ENCODE measurements at places on chromosomes 3 and 15. TPM values are rescaled to one million over a fixed set of nuclear protein-coding genes. Genes with fewer than 3 reads are reported as not detected.

DNA sequence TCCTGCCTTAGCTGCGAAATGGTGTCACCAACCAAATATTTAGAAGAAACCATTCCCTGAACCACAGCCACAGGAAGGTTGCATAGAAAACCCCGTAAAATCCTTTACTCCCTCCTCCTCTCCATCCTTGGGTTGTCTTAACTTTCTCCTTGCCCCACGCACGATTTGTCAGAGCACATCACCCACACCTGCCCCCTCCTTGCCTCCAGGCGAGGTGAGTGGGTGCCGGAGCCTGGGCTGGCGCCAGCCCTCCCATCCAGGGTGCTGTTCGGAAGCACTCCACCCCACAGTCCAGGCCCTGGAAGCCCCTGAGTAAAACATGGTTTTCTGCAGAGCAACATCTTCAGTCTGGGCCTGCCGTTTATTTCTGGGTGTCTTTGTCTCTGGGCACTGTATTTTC lies 3.7 kb downstream of the GHRL start:
- DNase-seq = no peak

GRCh38 chr3:164459521-164460151 lies 618.7 kb downstream of the SI start:
- DNase-seq = no peak

DNA sequence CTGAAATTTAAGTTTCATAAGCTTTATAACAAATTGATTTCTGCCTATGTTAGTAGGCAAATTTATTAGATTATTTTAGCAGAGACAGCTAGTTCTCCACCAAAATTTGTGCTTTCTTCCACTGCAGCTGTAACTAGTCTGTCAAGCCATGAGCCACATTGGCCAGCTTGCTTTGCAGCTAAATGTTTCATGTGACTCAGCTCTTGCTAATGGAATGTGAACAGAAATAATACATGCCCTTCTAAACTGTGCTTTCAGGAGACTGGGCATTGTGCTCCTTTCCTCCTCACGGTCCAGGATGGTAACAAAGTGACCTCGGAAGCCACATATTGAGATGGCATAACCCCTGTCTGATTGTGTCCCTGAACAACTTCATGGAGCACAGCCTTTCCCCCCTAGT lies 51.3 kb upstream of the KPNA4 start:
- no peak for DNase-seq

DNA sequence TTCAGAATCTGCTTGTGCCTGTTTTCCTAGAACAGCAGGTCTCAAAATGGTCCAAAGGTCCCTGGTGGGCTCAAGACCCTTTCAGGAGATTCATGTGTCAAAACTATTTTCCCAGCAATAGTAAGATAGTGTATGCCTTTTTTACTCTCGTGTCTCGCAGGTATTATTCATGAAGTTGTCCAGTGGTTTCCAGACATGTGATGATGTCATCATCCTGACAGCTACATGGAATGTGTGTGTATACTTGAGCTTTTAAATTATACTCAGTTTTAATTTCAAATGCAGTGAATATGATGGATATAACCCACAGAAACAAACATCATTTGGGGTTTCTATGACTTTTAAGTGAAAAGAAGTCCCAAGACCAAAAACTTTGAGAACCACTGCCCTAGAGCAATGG lies 288.6 kb downstream of the NTRK3 start:
- DNase-seq = no peak

Gene SPESP1
- 1.5 TPM for total RNA-seq

DNA sequence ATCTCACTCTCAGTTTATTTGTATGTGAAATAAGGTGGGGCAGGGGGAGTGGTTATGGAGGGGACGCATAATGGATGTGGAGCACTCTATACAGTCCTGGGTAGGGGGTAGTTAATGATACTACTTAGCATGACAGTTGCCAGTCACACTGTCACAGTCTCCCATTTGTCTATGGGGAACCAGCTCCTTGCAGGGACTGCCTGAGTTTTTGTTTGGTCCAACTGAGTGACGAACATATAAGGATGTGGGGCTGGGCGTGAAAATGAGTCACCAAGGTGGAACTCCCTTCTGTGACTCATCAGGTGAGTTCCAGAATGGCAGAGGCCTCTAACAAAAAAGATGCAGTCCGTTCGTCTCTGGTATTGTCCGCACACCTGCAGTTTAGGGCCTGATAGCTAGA lies 235.3 kb upstream of the ST8SIA2 start:
- no peak for DNase-seq

GRCh38 chr3:181823716-181824115 lies 112.0 kb downstream of the SOX2 start:
- DNase-seq = no peak

GRCh38 chr3:30608598-30608947 lies 2.2 kb downstream of the TGFBR2 start:
- DNase-seq = no peak

DNA sequence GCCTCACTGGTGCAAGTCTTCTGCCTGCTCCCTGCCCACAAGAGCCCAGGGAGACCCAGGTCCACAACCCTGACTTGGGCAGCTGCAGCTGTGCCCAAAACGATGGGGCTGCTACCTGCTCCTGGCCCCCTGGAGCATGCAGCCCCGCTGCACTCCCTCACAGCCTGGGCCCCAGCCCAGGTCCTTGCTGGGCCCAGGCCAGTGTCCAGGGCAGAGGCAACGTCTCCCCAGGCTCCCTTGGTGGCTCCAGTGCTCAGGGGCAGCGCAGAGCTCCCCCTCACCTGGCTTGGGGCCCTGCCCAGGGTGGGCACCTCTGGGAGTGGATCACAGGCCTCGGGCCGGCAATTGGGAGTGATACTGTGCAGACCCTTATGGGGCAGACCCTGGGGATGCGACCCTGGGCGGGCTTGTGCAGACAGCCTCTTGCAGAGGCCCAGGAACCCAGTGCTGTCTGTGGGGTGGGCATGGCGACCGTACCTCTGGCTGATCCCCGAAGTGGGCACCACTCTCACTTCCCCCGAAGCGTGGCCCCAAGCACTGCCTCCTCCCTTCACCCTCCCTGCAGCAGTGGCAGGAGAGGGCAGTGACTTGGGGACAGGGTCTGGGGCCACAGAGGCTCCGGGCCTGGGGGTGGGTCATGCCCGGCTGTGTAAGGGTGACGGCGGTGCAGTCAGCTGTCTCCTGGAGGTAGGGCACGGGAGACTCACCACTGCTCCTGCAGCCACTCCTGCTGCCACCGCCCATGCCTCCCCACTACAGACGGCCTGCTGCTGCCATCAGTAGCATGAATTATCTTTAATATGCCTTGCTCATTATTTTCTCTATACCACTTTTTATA lies 255.9 kb downstream of the DOCK3 start:
- DNase-seq = no peak

DNA sequence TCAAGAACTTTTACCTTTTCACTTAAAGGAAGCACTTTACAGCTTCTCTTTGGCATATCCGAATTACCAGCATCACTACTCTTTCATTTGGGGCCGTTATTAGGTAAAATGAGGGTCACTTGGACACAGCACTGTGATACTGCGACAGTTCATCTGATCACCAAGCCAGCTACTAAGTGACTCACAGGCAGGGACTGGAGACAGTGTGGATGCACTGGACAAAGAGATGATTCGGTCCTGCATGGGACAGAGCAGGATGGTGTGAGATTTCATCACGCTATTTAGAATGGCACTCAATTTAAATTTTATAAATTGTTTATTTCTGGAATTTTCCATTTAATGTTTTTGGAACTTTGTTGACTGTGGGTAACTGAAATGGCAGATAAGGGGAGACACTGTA lies 166.9 kb upstream of the IL12A start:
- no peak for DNase-seq

Gene POLQ
- total RNA-seq = 1.6 TPM

Gene SLC28A1
- not detected for total RNA-seq

GRCh38 chr3:46664971-46665762 lies 28.3 kb downstream of the ALS2CL start:
- no peak for DNase-seq

GRCh38 chr15:90159213-90159612 lies 41.9 kb upstream of the SEMA4B start:
- DNase-seq = no peak

Gene MORC1
- not detected for total RNA-seq

- DNase-seq = no peak
These were observed 258.4 kb downstream of the XXYLT1 start for GRCh38 chr3:195012571-195012970.

Gene FBXL22
- total RNA-seq = 0.10 TPM

DNA sequence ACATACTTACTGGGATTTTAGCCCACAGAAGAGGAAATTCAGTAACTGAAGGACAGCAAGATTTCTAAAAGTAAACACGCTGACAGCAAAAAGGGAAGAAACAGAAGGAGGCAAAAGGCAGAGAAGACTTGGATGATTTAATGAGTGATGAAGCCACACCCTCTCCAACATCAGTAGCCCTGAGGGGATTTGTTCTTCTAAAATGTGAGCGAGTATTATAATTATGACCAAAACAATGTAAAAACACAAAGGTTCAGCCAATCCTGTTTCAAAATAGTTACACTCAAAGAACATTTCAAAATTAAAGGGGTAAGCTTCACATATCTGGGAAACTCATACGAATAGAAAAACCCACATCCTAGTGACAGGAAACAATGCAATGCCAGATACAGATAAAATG lies 25.0 kb downstream of the MCCC1 start:
- DNase-seq = no peak

Gene OR5K3
- not detected for total RNA-seq

GRCh38 chr15:31111091-31111647 lies 9.6 kb upstream of the TRPM1 start:
- DNase-seq = no peak

Gene SERINC4
- not detected for total RNA-seq

- no peak for DNase-seq
These were observed 97.7 kb upstream of the P2RY1 start for GRCh38 chr3:152737021-152737908.

GRCh38 chr3:151315136-151315535 lies 1.5 kb downstream of the GPR87 start:
- DNase-seq = no peak

Gene MYL3
- total RNA-seq = not detected

DNA sequence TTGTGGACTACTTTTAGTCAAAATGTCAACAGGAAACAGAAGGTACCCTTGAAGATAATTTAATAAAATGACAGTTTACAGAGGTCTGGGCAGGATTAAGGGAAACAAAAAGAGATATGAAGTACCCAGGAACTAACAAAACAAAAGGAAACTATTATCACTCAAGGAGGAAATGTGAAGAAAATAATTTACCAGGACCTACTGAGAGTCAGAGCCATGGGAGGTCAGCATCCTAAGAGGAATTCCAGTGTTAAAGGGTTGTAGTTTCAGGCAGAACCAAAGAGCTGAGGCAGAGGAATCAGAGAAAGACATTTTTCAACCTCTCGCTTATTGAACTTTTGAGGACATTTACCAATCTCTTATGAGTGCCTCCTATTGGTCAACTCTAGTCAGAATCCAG lies 408.9 kb upstream of the CBLB start:
- DNase-seq = no peak

Gene ATP13A4
- 0.34 TPM for total RNA-seq

GRCh38 chr3:81437683-81438082 lies 323.8 kb downstream of the GBE1 start:
- DNase-seq = no peak

DNA sequence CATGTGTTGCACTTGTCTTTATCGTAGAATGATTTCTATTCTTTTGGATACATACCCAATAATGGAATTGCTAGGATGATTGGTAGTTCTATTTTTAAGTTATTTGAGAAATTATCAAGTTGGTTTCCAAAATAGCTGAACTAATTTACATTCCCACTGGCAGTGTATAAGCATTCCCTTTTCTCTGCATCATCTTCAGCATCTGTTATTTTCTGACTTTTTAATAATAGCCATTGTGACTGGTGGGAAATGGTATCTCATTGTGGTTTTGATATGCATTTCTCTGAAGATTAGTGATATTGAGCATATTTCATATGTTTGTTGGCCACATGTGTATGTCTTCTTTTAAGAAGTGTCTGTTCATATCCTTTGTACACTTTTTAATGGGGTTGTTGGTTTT lies 81.7 kb upstream of the NUDT16 start:
- DNase-seq = no peak

Gene GOLGA8M
- total RNA-seq = 0.39 TPM

Gene ARNT2
- 1.3 TPM for total RNA-seq

GRCh38 chr3:10551139-10551538 lies 45.8 kb upstream of the ATP2B2 start:
- no peak for DNase-seq

- no peak for DNase-seq
These were observed 389.0 kb upstream of the ALCAM start for GRCh38 chr3:104977719-104978118.

Gene HTR3E
- not detected for total RNA-seq

Gene LRRIQ4
- not detected for total RNA-seq

GRCh38 chr3:81985996-81986723 lies 224.7 kb upstream of the GBE1 start:
- DNase-seq = no peak

Gene ADCY5
- total RNA-seq = not detected

DNA sequence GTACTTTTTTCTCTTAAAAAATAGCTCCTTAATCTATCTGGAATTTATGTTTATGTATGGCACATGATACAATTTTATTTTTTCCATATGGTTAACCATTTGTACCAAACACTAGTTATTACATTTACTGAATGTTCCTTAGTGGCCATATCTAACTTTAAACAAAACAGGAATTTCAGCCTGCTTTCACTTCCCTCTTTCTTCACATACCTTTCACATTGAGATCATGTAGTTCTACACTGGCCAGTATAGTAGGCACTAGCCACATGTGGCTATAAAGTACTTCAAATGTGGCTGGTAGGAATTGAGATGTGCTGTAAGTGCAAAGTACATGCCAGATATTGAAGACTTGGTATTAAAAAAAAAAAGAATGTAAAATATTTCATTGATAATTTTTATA lies 4.7 kb upstream of the RYK start:
- no peak for DNase-seq

DNA sequence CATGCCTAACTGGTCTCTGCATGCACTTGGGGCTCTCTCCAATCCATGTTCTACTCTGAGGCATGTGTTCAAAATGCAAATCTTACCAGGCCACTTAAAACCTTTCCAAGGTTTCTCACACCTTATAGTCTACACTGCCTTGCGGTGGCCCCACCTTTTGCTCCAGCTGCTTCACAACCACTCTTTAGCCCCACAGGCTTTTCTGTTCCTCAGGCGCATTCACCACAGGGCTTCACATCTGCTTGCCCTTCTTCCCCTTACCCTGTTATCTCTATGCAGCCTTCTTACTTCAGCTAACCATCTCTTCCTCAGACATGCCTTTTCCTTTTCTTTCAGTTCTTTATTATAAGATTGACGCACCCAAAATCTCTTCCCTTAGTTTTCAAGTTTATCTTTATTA lies 37.8 kb downstream of the MINDY4B start:
- no peak for DNase-seq
